Stimulated activated CD4-positive, alpha-beta T cell treated with anti-CD3 and anti-CD28 coated beads, Interleukin-4, amount 100 ng/mL, for 4 hours (primary cell): ENCODE measurements at places on chromosomes 16 and 17.

GRCh38 chr17:17425005-17425404 is 51.8 kb upstream of the MED9 start:
- DNase-seq = no peak

- DNase-seq = no peak
Measured at GRCh38 chr16:84177741-84178073, 9.2 kb downstream of the TAF1C start.

GRCh38 chr17:74296548-74296936 is 22.5 kb downstream of the DNAI2 start:
- no peak for DNase-seq

- no peak for DNase-seq
Measured at GRCh38 chr16:57898961-57899360, 72.0 kb downstream of the CNGB1 start.

- no peak for DNase-seq
Measured at GRCh38 chr16:987906-988305, 6.3 kb downstream of the SOX8 start.

- peak; percentile 11 for DNase-seq
Measured at GRCh38 chr17:3935140-3935542, 18.9 kb upstream of the P2RX1 start.

DNA sequence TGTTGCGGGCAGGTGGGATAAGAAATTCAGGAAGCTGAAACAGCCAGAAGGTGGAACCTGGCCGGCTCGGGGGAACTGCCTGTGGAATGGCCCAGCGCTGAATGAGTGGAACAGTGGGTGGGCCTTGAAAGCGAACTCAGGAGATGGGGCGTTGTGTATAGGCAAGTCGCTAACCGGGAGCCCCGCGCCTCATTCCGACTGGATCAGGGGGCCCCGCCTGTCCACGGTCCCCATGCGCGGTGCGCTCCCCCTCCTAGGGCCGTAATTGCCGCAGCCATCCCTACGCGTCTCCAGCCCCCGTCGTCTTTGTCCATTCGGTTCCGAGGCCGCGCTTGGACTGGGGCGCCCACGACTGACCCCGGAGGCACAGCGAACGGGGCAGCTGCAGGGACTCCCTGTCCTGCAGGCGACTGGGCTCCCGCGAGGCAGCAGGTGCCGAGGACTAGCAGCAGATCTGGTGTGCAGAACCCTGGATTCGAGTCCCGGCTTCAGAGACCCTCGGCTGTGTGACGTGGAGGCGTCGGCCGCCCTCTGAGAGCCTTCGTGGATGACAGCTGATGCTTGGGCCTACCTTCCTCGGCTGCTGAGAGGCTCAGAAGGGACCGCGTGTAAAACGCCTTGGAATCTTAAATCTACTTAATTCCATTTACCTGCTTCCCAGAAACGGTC is 10.9 kb upstream of the CA4 start:
- no peak for DNase-seq

GRCh38 chr16:55040366-55041086 is 109.9 kb downstream of the IRX5 start:
- DNase-seq = no peak

- no peak for DNase-seq
Measured at GRCh38 chr16:27290562-27290961, 22.0 kb upstream of the NSMCE1 start.

- no peak for DNase-seq
Measured at GRCh38 chr16:8727857-8728618, 53.6 kb downstream of the ABAT start.
